ENCODE measurements at places on chromosomes 13 and 19.
A peak's percentile ranks its signal among the peaks of the same experiment; 100 is the strongest.

- DNase-seq: no peak
These were observed 15.8 kb upstream of the ALOX5AP start for GRCh38 chr13:30719525-30719914.

- DNase-seq: peak; percentile 27
These were observed 207.4 kb upstream of the RFC3 start for GRCh38 chr13:33610438-33611120.

DNA sequence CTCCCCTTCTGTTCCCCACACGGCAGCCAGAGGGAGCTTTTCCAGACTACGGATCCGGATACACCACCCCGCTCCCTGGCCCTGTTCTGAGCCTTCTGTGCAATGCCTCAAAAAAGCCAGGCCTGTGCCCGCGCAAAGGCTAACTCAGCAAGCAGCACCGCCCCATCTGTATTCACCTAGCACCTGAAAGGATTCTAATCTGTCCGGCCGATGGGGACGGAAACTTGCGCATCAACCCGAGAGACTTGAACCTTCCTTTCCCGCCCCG lies 589 bp downstream of the ZBTB45 start:
- no peak for DNase-seq

DNA sequence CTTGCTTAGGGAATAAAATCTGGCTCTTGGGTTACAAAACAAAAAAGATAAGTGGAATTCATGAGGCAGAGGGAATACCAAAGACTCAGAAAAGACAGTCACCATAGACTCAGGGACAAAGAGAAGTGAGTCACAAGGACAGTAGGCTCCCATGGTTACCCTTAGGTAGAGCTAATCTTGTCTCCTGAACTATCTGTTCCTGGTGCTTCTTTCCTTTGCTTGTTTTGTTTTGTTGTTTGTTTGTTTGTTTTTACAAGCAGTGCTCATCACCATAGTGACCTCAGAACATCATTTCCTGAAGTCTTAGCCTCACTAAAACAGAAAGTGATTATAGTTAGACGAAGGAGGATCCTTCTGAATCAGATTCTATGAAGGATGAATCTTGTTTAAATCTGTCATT lies 142.3 kb upstream of the SOX21 start:
- no peak for DNase-seq

DNA sequence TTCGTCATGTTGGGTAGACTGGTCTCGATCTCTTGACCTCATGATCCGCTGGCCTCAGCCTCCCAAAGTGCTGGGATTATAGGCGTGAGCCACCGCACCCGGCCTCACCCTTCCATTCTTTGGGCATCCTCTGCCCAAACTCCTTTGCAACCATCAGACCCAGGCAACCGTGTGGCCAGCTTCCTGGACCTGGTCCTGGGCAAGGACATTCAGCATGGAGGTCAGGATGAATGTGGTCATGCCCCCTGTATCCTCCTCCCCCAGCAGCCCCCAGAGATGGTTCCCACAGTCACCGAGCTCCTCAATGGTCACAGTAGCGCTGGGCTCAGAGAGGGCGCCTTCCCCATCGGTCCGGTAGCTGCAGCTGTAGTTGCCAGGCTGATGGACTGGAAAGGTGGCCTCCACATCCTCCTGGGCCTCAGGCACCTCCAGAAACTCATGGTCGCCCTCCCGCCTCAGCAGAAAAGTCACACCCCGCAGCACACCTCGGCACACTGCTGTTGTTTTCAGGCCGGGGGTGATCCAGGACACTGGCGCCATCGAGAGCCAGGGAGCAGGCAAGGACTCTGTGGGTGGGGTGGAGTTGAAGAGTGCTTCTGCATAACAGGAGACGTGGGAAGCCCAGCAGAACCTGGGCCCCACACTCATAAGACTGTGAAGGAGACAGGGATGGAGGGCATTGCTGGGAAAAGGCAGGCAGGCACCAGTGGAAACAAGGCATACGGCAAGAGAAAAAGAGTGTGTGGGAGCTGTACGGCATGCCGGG lies 1.1 kb downstream of the A1BG start:
- no peak for DNase-seq

DNA sequence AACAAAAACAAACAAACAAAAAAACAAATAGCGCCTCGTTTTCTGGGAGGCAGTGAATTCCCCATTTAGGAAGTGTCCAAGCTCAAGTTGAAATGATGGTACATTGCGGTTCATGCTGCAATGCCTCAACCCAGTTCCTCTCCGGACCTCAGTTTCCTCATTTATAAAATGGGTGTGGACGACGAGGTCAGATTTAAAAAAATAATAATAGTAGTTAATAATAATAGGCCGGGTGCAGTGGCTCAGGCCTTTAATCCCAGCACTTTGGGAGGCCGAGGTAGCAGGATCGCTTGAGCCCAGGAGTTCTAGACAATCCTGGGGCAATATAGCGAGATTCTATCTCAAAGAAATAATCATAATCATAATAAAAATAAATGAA lies 15.5 kb upstream of the ERCC1 start:
- DNase-seq: no peak

GRCh38 chr13:100434010-100434763 lies 154.4 kb downstream of the GGACT start:
- no peak for DNase-seq

GRCh38 chr19:43681821-43682220 lies 11.9 kb upstream of the PLAUR start:
- no peak for DNase-seq

DNA sequence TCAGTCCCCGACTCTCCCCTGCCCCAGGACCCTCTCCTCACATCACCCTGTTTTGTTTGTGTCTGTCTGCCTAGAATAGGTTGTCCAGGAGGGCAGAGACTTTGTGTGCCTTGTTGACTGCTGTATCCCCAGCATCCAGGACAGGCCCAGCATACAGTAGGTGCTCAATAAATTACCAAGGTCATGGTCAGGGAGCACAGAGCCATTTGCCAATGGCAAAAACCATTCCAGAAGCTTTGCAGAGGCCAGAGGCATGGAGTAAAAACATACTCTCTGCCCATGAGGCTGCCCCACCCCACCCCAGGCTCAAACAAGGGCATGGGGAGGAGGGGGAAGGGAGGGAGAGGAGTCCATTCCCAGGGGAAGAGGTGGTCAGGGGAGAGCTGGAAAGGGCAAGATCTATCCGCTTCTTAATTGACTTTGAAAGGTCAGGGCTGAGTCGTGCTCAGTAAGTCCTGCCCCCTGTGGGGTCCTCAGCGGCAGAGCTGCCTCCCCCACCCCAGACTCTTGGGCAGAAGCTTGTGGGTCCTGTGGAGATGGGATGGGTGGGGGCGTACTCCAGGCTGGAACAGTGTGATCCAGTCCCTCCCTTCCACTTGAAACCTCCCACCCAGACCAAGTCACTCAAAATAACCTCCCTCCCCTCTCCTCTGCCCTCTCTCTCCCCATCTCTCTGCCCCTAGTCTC lies 4.4 kb downstream of the GPR4 start:
- DNase-seq: no peak

DNA sequence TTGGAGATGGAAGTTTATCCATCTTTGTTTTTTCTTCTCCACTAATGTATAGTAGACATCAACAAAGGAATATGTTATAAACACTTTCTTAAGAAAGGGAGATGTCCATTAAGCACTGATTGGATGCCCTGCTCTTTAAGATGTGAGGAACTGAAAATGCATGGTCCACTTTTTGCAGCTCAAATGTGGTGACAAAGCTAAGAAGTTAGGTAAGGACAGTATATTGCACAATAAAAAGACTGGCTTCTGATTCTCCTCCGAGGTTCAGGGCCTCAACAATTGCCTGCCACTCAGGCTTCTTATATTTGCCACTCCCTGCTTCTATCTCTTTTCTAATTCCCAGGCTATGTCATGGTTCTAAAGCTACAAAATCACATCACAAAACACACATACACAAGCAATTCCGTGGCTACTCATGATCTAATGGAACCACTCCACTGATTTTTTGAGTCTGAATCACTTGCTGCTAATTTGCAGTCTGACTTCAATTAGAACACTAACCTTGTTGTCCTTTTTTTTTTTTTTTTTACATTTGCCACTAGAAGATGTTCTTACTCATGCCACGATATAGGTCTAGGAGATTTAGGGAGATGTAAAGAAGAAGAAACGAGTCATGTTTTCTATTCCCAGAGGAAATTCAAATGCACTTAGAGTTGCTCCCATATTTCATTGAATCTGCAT lies 29.6 kb upstream of the TNFSF11 start:
- DNase-seq: no peak

DNA sequence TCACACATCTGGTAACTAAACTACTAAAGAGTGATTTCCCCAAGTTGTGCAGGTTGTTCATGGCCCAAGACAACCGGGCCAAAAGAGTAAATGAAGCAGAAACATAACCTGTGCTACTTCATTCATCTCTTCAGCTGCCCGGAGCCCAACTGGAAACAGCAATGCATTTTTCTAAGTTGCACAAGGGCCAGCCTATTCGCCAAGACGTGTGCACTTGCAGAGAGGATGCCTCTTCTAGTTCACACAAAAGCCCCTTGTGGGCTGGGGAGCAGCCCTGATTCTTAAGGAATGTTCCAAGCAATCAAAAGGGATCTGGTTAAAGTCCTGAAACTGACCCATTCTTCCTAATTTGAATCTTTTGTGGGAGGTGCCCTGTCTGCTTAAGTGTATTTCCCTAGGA lies 275.8 kb downstream of the SHISA2 start:
- no peak for DNase-seq

DNA sequence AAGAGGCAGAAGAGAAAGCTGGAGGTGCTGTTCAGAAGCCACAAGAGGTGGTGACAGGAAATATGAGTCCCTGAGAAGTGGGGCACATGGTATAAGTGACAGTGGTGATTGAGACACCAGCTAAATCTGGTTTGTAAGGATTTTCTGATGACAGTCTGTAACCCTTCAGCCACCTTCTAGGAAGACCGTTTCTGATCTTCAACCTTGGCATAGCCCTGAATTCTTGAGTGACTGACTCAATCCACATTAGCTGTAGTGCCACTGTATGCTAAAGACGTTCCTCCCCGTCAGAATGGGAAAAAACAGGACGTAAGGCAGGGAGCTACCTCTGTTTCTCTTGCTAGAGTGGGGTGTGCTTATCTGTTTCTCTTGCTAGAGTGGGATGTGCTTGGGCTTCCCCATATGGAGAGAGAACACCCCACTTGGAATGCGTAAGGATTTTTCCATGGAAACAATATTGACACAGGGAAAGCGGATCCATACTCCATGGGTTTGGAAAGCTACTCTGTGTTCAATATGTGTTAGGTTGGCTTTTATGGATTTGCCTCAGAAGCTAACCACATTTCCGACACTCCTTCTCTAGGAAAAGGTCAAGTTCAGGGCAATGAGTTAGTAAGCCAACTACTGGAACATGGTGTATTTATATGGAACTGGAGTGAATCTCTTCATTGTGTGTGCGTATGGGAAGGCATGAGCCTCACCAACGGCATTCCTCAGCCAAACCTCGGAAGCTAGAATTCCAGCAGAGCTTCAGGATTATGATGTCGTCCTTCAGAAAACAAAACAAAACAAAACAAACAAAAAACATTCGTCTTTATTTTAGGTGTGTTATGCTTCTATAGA lies 948.8 kb upstream of the SLC10A2 start:
- DNase-seq: no peak

GRCh38 chr13:97387485-97387839 lies 46.5 kb upstream of the RAP2A start:
- no peak for DNase-seq

GRCh38 chr19:2083174-2083854 lies 12.8 kb downstream of the MOB3A start:
- no peak for DNase-seq

GRCh38 chr13:33172911-33173310 lies 112.6 kb downstream of the STARD13 start:
- no peak for DNase-seq

- no peak for DNase-seq
These were observed 98.3 kb downstream of the ELF1 start for GRCh38 chr13:40920826-40921225.

DNA sequence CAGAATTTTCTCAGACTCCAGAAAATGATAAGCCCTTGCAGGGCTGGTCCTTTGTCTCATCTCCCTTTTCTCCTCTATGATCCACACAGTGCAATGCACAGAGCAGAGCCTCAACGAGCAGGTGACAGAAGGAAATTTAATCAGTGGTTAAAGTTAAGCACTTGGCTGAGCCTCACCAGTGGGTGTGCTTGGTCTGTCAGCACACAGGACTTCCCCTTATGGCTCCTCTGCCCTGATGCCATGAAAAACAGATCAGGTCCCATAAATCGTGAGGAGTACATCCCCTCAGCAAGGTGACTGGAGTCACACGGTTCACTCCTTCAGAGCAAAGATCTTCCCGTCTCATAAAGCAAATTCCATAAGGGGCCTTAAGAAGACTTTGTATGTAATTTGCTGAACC lies 818.2 kb downstream of the UQCRFS1 start:
- DNase-seq: no peak

DNA sequence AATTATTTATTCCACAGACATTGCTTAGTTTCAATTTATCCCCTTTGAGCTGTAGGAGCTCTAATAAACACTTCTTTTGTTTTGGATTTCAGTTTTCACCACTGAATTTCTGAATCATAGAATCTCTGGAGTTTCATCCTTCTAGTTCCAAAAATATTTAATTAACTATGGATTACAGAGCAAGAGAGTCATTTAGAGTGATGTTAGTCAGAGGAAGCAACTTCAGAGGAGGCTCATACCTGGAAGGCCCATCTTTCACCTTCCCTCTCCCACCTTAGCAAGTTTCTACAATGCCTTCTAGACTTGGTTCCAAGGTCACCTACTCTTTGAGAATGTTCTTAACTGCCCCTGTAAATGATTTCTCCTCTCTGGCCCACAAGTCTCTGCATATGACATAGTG lies 353.2 kb downstream of the SPRY2 start:
- DNase-seq: no peak

- no peak for DNase-seq
These were observed 3.2 kb downstream of the PCSK4 start for GRCh38 chr19:1486720-1487575.

- DNase-seq: no peak
These were observed 135.1 kb upstream of the FRY start for GRCh38 chr13:31896427-31896826.

DNA sequence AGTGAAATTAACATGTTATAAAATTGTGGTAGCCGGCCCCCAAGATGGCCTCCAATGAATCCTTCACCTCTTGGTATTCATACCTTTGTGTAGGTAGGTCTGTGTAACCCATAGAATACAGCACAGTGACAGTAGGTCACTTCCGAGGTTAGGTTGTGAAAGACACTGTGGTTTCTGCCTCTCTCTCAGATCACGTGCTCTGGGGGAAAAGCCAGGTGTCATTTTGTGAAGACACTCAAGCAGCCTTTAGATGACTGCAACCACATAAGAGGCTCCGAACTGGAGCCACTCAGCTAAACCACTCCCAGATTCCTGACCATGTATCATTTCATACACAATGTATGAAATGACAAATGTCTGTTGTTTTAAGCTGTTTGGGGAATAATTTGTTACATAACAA lies 9.8 kb upstream of the USPL1 start:
- DNase-seq: peak; percentile 21

- no peak for DNase-seq
These were observed 106.4 kb downstream of the ZNF486 start for GRCh38 chr19:20273376-20273775.

Measured in activated CD4-positive, alpha-beta T cell treated with anti-CD3 and anti-CD28 coated beads for 24 hours (primary cell).